ENCODE measurements at places on chromosomes 2 and 18.

- DNase-seq, result no peak
These were observed 944.9 kb downstream of the CNTNAP5 start for GRCh38 chr2:124970030-124970429.

DNA sequence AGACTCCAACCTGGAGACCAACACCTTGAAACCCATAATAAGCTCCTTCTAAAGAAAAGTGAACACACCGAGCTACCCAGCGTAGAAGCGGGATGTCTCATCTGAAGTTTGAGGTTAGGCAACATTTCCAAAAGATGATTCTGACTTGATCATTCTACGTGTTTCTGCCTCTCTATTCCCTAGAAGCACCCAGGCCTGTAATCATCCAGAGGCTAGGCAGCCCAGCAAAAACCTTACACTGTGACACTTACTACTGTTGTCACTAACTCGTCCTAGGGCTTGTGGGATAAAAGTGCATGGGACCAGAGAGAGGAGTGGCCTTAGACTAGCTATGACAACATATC is 1.4 kb downstream of the ZBTB14 start:
- DNase-seq, result no peak

GRCh38 chr2:96423291-96423690 is 81.9 kb downstream of the NEURL3 start:
- no peak for DNase-seq

DNA sequence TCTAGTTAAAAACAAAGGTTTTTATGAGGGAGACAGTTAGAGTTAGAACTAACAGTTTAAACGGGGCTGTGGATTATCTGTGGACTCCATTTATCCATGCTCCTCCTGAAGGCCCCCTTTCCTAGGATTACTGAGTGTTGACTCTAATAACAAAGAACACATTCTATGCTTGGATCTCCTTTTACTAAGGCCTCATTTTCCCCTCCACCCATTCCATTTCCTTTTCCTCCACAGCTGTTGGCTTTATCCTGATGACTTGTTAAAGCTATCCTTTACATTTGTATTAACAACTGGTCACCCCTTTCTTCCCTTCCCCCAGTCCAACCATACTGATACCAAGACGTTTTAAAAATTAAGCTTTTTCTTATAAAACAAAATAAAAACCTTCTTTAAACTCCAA is 220.6 kb downstream of the SRBD1 start:
- DNase-seq, result no peak

- DNase-seq, result no peak
These were observed 130.6 kb downstream of the SPOPL start for GRCh38 chr2:138632066-138632620.

DNA sequence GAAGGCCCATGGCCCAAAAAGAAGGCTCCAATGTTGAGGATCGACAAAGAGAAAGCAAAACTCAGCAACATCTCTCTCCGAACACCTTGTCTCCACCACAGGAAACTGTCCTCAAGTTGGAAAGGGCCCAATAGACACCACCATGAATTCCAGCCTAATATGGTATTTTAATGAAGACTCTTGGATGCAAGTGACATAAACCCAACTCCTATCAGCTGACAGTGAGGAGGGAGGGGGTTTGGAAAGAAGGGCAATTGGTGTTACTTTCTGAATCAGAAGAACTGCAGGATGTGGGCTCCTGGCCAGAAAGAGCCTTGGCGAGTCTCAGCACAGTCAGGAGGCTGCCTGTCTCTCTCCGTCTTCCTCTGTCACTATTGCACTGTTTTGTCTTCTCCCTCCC is 40.3 kb upstream of the SIGLEC15 start:
- DNase-seq, result no peak

All from GM12892 (cell line).